NCI-H446 treated with DMSO at 0.1 percent for 48 hours (cell line): ENCODE measurements at places on chromosomes 5 and 9.

- no peak for DNase-seq
These were observed 122.5 kb downstream of the PRR16 start for GRCh38 chr5:120586646-120587045.

- no peak for DNase-seq
These were observed 3.9 kb upstream of the RABL6 start for GRCh38 chr9:136803551-136804508.

DNA sequence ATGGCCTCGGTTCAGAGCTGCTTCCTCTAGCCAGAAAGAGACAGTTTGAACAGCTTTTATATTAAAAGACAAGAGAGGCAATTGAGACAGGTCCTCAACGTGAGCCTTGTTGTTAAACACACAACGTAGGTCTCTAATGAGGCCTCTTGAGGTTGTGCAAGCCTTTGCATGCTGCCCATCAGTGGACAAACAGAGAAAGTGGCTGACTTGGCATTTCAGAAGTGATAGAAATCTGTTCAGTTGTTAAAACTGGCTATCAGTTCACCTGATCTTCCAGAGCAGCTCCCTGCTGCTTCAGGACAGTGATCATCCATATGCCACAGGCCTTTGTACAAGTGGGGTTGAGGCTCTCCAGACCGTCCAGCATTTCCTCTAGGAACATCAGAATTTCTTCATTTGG lies 58.8 kb downstream of the MROH2B start:
- DNase-seq: no peak

DNA sequence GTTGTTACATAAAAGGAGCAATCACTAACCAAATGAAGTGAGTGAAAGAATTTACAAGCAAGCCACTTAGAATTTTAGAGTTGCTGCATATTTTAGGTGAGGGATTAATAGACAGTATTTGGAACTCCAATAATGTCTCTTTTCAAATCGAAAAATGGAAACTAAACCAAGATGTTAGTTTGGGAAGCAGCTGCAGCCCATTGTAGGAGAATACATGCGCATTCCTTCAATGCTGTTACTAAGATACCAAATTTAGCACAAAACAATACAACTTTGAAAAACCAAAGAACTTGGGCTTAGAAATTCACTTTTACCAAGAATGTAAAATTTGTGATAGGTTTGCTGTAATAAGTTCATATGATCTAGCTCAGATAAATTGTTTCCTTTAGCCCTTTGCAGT lies 411.8 kb upstream of the CDH6 start:
- DNase-seq: no peak

DNA sequence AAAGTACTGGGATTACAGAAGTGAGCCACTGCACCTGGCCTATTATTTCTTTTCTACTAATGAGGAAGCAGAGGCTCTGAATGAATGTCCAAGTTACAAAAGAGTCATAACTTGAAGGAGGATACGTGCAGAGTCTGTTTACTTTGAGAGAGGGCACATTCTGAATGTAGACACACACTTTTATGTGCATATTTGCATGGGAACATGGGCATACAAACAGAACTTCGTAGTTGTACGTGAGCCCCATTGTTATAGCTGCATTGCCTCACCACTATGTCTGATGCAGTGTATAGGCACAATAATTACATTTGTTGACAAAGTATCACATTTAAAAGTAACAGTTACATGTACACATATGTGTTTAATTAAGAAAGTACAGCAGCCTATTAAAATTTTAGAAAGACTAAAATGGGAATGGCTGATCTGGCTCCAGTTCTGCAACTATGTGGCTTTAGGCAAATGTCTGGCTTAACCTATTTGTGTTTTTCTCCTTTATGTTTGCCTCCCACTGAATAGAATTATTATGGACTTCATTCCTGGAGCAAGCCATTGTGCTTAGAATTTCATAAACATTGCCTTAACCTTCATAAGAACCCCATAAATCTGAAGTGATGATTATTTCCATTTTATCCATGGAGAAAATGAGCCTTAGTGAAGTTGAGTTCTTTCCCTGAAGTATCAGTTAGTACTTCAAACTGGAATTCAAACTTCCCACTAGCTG lies 3.0 kb upstream of the DPYSL3 start:
- no peak for DNase-seq

DNA sequence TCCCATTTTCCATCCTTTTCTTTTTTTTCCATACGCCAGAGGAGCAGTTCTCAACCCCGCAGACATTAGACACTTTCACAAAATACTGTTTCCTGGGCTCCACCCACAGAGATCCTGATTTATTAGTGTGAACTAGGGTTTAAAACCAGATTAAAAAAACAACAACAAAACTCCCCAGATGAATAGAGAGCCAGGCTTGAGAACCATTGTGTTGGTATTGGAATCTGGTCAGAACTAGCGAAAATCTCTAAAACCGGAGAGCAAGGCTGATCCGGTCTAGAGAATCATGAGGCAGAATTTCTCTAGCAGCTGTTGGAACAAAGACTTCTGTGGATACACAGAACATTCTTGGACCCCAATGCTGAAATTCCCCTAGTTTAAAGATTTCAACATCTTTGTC lies 173.0 kb downstream of the PCSK1 start:
- DNase-seq: no peak

DNA sequence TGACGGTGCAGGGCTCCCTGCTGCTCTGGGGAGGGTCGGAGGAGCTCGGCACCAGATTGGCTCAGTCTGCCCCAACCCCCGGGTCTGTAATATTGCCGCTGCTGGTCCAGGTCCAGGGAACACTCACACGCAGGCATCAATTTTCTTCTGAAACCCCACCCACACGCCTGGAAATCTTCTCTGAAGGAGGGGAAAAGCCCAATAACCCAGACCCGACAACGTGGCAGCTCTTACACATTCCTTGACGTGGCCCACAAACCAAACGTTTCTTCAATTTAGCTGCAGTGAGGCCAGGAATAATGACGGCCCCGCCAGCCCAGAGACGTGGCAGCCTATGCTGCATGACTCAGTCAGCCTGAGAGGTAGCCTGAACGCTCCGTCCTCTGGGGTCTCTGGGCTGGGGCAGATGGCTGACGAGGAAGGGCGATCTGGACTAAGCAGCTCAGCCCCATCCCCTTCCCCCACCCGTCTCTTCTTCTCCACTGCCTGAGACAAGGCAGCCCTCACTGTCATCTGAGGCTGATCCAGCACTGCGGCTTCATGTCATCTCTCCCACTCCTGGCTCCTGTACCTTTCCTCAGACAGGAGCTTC lies 9.9 kb upstream of the SPARC start:
- no peak for DNase-seq
